ENCODE measurements at places on chromosomes 16 and 17. TPM values are rescaled to one million over a fixed set of nuclear protein-coding genes. Genes with fewer than 3 reads are reported as not detected.
A peak's percentile ranks its signal among the peaks of the same experiment; 100 is the strongest.

Gene HSPB9
- 0.30 TPM for polyA plus RNA-seq

Gene QRICH2
- 21.4 TPM for polyA plus RNA-seq

Gene ALOX12
- polyA plus RNA-seq, result 2.7 TPM

Gene KRTAP3-1
- not detected for polyA plus RNA-seq

Gene PRKCA
- 47.5 TPM for polyA plus RNA-seq

Gene ASPA
- polyA plus RNA-seq, result 6.9 TPM

- no peak for DNase-seq
Measured at GRCh38 chr16:7236824-7237410, 95.7 kb upstream of the RBFOX1 start.

DNA sequence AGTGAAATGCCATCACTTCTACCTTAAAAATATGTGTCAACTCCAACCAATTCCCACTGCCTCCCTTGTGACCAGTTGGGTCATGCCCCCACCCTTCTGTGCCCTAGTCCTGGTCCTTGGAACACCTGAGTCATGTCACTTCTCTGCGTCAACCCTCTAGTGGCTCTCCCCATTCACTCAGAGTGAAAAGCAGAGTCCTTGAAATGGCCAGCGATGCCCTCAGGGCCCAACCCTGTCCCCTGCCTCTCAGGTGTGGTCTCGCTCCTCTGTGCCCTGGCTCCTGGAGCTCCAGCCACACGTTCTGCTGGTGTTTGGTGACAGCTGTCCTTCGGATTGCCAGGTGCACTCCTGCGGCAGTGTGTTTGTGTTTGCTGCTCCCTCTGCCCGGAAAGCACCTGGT, 89.2 kb downstream of the SPECC1 start:
- no peak for DNase-seq

DNA sequence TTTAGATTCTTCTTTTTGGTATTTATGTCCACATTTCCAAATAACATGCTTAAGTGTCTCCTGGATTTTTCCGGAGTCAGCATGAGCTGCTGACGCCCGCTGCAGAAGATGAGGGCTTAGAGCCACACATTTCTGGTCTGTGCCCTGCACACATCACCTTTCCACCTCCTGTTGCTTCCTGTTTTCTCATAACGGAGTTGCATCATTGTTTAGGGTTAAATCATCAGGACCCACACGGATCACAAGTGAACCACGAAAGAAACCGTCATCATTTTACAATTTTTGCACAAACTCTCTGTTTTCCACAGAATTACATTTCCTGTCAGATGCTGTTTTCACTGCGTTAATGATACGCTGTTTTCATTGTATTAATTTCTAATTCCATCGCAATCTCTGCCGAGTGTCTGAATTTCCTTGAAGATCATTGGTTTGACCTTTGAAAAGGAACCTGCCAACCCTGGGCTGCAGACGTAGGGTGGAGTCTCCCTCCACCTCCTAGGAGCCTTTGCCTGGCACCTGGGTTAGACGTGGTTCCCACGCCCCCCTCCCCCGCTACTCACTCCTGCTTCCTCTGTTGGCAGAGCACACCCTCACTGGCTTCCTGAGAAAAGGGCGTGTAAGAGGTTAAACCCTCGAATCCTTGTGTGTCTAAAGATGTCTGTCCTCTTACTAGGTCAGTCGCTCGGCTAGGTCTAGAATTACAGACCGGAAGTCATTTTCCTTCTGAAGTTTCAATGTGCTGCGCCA, 68.2 kb downstream of the RNF213 start:
- DNase-seq, result no peak

DNA sequence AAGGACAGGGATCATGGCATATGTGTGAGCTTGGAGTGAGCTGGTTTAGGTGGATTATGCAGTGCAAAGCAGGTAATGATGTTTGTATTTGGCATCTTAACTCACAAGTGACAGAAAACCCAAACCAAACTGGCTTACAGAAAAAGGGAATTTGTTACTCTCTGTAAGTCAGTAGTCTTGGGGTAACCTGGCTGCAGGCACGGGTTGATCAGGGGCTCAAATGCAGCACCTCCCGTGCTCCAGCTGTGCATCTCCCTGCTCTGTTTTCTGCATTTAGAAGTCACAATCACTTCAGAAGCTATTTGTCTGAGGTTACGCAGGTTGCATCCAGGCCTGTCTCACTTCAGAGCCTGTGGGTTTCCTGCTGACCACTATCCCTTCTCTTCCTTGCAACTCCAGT, 354.3 kb downstream of the CPPED1 start:
- no peak for DNase-seq

DNA sequence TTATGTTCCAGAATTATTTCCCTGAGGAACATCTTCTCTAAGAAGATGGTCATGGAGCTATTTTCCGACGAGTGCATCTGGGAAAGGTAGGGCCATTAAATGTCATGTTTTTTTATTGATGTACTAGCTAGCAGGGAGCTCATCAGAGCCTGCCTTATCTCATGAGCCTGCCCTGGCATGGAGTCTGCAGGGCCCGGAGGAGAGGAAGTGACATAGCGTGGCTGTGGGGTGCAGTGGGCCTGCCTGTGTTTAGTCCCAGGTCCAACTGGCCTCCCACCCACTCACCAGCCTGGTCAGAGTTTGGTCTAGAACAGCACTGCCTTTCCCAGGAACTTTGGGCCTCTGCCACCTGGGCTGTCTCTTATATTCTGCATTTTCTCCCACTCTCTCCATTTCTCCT, 389.8 kb downstream of the SNX29 start:
- no peak for DNase-seq

DNA sequence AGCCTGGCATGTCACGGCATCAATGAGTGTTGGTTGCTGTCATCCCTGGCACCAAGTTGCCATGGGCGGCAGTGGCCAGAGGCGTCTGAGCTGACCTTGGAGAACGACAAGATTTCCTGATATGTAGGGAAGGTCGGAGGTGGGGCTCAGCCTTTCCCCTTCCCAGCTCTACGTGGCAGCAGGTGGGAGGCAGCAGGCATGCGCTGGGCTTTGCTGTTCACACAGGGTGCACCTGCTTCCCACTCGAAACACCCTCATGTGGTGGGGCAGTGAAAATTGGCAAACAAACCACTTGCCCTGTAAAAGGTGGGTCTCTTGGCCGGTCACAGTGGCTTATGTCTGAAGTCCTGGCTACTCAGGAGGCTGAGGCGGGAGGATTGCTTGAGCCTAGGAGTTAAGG, 12.3 kb upstream of the TFAP4 start:
- no peak for DNase-seq

GRCh38 chr17:70352834-70353233, 183.5 kb downstream of the KCNJ2 start:
- no peak for DNase-seq

GRCh38 chr17:50361561-50362480, 11.2 kb downstream of the MRPL27 start:
- no peak for DNase-seq

DNA sequence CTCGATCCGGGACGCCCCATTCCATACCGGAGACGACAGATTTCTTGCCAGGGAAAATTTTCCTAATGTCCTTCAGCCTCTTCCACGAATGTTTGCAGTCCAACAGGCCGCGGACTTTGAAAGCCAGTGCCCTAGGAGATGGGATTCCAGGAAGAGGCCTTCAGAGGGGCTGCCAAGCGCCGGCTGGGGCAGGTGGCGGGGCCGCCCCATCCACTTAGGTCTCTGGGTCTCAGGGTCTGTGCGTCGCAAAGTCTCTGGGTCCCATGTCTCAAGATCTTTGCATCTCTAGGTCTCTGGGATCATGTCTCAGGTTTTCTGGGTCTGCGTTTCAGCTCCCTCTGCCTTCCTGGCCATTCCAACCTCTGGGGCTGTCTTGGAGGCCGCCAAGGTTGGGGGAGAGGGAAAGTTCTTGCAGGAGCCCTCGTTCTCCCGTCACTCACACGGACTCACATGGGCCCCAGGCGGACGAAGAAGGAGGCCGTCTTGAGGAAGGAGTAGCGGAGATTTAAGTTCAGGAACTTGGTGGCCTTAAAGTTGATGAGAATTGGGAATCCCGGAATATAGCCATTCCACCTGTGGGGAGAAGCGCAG, 7.2 kb downstream of the ALOX12B start:
- no peak for DNase-seq

DNA sequence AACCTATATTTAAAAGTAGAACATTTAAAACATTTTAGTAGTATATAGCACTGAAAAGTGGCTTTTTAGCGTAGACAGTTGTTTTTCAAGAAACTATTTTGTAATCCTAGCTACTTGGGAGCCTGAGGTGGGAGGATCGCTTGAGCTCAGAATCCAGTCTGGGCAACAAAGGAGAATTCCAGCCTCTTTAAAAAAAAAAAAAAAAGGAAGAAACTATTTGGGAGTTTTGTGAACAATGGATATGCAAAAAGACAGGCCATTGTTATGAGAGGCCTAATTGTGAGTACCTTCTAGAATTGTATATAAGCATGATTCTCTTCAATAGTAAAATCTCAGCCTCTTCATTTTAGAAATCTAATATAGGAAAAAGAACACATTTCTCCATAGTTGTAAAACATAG, 17.6 kb downstream of the OMG start:
- DNase-seq, result no peak

DNA sequence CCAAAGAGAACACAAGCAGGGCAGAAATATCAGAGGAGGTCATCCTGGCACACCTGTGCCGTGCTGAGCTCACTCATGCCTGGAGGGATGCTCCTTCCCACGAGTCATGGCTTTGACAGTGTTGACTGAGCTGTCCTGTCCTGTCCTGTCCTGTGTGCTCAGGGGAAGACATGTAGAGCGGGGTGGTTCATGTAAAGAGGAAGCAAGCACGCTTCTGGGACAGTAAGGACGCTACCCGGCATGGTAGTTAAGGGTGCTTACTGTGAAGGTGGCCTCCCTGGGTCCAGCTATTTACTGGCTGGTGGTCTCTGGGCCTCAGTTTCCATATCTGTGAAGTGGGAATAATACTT, 398 bp downstream of the LGALS9 start:
- no peak for DNase-seq

DNA sequence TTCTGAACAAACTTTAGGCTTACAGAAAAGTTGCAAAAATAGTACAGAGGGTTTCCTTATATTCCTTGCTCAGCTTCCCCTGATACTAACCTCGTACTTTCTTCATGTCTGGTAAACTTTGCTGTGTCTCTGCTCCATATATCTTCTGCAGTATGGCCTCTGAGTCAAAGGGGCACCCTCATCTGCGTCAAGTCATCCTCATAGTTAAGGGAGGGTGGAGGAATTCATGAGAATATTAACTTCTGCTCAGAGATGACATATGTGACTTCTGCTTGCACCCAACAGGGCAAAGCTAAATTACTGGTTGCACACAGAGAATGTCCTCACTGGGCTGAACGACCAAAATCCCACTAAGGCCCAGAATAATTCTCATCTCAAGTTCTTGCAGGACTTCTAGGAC, 4.3 kb upstream of the CCL7 start:
- DNase-seq, result no peak

GRCh38 chr17:71505200-71505599, 615.6 kb upstream of the SOX9 start:
- no peak for DNase-seq

DNA sequence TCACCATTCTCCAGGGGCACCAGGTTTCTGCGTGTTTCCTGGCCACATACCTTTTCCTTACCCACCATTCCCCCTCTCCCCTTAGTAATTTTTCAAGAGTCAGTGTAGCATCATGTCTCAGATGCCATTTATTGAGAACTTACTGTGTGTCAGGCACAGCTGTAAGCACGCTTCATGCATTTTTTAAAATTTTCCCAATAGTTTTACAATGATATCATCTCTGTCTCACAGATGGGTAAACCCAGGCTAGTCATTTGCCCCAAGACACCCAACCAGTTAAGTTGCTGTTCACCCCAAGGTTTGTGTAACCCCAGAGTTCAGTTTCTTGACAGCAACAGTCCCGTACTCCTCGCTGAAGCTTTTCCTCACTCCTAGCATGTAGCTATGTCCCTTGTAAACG, 56.4 kb upstream of the IRX3 start:
- no peak for DNase-seq

GRCh38 chr17:77688369-77688768, 270.1 kb upstream of the TNRC6C start:
- no peak for DNase-seq

- DNase-seq, result no peak
Measured at GRCh38 chr17:8954339-8954738, 11.2 kb downstream of the PIK3R5 start.

DNA sequence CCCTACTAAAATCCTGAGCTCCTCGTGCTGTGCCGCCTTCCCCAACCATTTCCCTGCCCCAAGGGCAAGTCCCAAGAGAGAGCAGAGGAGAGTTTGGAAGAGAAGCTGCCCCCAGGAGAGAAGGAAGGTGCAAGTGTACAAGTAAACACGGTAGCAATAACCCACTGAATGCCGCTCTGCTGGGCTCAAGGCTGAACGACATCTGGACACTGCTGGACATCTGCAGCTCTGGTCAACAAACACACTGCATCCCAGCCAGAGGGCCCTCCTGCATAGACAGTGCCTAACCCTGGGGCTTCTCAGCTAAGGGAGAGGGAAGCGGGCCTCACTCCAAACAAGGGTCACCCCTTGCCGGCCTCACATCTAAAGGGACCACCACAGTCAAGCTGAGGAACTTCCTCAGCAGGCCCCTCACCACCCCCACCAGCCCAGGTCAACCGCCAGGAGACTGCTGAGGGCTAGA, 12.7 kb downstream of the JUP start:
- DNase-seq, result no peak

DNA sequence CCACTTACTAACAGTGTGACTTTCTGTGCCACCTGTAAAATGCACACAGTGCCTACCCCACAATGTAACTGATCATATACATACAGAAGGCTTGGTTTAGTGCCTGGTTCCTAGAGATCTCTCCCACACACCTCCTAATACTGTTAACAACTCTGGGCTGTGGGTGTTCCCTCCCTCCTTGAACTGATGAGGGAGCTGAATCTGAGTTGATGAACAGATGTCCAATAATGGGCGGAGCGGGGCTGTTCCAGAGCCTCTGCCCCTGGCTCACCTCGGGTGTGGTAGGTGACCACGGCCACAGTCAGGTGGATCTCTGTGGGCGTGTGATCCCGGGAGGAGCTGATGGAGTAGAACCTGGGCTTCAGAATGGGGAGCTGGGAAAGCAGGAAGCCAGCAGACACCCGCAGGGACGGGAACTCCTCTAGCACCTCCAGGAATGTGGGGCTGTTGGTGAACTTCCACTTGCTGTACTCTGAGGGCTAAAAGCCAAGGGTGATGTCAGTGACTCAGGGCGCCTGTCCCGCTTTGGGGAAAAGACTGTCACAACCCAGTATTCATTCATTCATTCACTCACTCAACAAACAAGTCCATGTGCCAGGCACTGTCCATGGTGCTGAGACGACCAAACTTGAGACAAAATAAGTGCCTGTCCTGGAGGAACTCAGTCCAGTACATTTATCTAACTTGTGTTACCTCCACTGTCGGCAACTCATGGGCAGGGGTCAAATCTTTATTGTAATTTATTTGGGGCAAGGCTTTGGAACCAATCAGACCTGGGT, 37.6 kb downstream of the NOS2 start:
- DNase-seq, result peak; percentile 15

Data from spinal cord (tissue), 10 donors.